ENCODE measurements at places on chromosomes 12 and 14. TPM values are rescaled to one million over a fixed set of nuclear protein-coding genes. Genes with fewer than 3 reads are reported as not detected.

TMPRSS12 gene
- not detected for total RNA-seq

SPX gene
- 6.8 TPM for total RNA-seq

ABCB9 gene
- total RNA-seq: 16.9 TPM

OR4E2 gene
- total RNA-seq: not detected

RAB21 gene
- total RNA-seq: 49.5 TPM

IL26 gene
- not detected for total RNA-seq

ATN1 gene
- 50.9 TPM for total RNA-seq

MYBPC1 gene
- total RNA-seq: 226 TPM

SLC25A3 gene
- 454 TPM for total RNA-seq

CLEC12A gene
- total RNA-seq: 3.4 TPM
